AG09319 (cell line): ENCODE measurements at places on chromosomes 5 and 9.

- DNase-seq: peak; percentile 22
Measured at GRCh38 chr9:99140685-99141314, 35.9 kb downstream of the TGFBR1 start.

DNA sequence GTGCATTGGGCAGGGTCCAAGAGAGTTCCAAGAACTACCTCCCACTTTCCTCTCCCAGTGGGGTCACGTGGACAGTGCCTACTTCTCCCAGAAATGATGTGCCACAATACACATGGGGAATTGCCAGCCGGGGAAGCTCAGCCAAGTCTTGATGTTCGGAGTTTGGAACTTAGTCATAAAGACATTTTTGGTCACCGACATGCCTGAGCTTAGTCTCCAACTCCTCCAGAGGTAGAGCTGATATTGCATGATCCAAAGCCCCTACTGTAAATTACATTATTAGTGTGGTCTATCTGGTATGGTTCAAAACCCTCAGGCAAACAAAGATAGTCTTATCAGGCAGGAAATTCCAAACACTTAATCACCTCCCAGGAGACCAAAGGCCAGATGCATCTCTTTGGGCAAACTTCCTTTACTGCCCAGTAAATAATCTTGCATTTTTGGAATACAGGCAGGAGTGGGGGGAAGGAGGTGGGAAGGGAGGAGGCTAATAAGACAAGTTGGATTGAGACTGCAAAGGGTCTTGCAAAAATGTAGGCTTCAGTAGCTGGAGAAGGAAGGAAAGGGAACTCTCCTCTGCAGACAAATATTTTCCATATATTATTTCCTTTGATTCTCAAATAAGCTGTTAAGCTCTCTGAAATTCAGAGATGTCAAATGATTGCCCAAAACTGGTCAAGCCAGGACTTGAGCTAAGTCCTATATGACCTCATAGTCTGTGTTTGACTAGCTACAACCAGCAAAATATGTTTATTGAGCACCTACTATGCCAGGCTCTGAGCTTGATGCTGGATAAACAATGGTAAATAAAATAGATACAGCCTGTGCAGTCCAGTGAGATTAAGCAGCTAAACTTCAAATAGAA lies 99.4 kb downstream of the DRD1 start:
- no peak for DNase-seq

- DNase-seq: no peak
Measured at GRCh38 chr9:78351816-78352215, 54.9 kb downstream of the PSAT1 start.

DNA sequence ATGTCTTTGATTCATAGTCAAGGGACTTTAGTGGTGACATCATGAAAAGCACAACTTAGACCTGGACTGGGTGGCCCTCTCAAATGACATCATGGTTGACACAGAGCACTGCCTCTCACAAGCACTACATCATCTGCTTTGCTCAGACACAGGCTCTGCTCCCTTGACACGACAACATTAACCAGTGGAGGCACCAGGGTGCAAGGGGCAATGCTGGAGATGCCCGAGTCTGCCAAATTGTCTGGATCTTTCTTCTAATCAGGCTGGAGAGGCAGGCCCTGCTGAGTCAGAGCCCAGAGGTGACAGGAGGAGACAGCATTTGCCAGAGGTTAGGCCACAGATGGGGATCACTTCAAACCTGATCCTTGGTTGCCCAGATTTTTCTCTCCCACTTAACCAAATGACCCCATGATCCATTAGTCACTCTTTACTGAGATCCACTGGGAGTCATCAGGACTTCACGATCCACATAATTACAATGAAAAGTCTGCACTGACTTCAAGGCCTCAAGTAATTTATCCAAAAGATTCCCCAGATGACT lies 174.4 kb downstream of the SLIT3 start:
- DNase-seq: peak; percentile 11

DNA sequence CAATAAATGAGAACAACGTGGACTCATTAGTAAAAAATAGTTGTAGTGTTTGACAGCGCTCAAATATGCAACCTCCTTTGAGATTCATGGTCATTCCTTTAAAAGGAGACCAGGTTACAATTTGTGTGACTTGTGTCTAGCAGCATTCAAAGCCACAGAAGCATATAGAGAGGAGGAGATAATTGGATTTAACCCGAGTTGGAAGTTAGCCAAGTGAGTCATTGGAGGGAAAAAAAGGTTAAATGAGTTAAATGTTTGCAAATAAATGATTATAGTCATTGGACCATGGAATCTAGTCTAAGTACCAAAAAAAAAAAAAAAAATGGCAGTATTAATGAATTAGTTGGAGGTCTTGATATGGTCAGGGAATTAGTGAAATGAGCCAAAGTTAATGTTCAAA lies 90.9 kb downstream of the ITGA1 start:
- no peak for DNase-seq

- no peak for DNase-seq
Measured at GRCh38 chr5:81068063-81068462, 107.9 kb downstream of the RASGRF2 start.

- DNase-seq: no peak
Measured at GRCh38 chr5:173029499-173029921, 26.6 kb upstream of the CREBRF start.
